T-helper 22 cell (primary cell): ENCODE measurements at places on chromosomes 16 and 17.

GRCh38 chr17:78654325-78654724 is 77.1 kb upstream of the DNAH17 start:
- no peak for DNase-seq

- DNase-seq, result no peak
Measured at GRCh38 chr17:68955181-68955841, at the start of gene ABCA8. ABCA8 (minus strand) TSS chr17:68955392; CDS start chr17:68942034, 13,358 bp downstream.

- DNase-seq, result no peak
Measured at GRCh38 chr16:47848421-47849109, 307.2 kb downstream of the ABCC12 start.

DNA sequence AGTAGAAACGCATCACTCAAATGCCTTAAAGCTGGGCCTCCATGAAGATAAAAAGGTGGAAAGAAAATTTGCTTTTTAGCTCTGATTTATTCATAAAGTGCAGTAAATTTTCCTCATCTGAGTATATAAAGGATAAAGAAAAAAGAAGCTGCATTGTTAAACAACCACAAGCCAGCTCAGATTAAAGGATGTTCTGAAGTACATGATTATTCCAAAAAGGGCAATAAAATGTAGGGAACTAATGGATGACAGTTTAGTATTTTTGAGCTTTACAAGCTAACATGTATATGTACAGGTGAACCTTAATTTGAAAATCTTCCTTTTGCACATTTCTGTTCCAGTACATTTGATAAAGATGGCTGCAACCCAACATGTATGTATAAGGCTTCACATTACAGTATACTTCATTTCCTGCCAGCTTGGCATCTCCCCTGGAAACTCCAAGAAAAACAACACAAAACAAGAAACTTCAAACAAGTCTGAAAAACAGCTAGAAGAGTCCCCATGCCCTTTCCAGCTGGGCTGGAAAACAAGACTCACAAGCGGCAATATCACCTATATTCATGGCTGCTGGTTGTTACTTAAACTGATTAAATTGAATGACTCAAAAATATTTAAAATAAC is 225.7 kb downstream of the CEP112 start:
- DNase-seq, result no peak

GRCh38 chr16:19696961-19697360 is 21.1 kb downstream of the KNOP1 start:
- DNase-seq, result no peak

DNA sequence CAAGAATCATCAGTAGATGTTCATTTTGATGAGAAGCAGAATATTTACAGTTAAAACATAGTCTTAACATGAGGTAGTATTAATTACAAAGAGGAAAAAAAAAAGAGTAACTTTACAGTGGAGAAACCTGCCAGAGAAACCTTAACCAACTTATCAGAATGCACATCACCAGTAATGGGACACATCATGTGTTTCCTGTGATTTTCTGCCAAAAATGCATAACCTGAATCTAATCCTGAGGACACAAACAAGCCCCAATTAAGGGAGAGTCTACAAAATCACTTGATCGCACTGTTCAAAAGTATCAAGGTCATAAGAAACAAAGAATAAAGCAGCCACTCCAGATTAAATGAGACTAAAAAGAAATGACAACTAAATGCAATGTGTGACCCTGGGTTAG is 18.2 kb upstream of the QRICH2 start:
- DNase-seq, result no peak

DNA sequence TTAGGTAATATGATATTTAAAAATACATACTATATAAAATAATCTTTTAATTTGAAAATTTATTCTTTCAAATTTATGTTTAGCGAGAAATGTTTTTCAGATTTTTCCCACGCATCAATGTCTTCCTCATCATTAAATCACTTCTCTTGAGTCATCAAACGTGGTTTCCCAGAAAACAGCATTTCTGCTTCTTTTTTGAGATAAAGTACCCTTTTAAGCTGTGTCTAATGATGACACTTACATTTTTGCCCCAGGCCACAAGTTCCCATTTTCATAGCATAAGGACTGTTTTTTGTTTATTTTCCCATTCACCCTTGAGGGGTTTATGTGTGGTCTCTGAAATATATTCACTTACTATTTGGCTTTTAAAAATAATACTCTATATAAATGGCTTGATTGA is 139.0 kb upstream of the HS3ST3A1 start:
- DNase-seq, result no peak

DNA sequence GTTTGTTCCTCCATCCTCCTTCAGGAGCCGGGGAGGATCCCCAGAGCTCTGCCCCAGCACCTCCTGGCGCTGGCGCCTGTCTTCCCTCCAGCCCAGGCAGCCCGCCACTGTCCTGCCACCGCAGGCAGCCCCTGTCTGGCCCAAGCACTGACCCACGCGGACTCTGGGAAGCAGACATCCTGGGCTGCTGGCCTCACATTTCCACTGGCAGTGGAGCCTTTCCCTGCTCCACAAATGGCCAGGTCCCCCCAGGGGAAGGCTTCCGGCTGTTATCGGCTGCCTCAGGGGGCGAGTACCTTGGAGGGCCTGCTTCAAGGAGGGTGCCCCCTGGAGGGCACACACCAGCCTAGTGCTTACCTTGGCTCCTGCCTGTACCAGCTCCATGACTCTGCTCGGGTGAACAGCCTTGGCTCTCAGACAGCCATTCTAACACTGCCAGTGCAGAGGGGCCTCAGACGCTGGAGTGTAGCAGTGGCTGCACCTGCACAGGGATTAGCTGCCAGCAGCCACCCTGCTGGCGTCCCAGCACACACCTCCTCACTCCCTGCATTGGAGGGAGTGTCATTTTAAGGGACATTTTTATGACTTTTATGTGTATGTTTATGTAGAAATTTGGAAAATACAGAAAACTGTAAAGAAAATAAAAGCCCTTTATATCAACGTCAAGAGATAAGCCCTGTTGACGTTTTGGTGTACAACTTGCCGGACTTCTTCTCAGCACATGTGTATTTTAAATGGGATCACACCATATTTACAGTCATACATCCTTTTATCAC is 21.0 kb downstream of the ACE start:
- DNase-seq, result no peak

- no peak for DNase-seq
Measured at GRCh38 chr16:71540-72401, 660 bp downstream of the RHBDF1 start.

DNA sequence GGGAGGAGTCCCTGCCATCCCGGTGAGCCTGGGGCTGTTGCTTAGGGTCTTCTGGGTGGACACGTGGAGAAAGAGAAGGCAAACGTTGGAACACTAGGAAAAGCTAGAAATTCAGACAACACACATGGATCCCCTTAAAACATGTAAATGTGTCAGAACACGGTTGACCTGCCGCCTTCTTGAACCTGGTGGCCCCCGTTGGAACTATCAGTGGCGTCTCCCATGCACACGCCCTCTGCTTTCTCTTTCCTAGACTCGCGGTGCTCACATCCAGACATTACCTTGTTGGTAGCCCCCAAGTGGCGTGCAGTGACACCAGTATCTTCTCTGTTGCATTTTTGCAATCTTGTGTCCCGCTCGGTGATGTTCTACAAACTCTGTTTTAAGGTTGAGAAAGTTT is 18.6 kb downstream of the CIBAR2 start:
- no peak for DNase-seq

DNA sequence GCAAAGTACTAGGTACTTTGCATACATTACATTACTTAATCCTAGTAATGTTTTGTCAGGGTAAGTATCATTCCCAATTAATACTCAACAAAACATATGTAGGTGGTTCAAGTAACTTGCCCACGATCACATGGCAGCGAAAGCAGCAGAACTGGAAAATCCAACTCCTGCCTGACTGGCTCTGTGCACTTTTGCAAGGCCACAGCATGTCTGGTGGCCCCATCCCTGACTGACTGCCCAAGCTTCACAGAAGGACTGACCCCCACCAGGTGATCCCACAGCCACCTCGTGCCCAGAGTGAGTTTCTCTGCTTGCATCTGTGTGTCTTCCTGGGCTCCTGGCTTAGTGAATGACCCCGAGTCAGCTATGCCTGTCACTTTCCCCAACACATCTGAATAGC is 11.4 kb downstream of the CNP start:
- no peak for DNase-seq

DNA sequence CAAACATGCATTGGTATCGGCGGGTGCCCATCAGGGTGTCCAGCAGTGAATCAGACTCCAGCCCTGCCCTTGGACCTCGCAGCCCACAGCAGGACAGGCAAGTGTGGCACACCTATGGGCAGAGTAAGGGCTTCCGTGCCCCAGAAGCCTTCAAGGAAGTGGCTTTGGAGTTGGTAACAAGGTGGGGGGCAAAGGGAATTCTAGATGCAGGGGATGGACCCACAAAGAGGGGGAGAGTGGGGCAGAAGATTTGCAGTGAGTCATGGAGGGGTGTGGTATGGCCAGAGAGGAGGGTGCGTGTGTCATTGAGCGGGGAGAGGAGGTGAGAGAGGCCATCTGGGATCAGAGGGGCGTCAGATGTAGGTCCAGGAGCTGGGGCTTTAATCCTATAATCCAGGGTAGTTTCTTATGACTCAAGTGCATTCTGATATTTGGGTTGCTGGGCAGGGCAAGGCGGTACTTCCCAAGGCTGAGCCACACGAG is 8.5 kb upstream of the SPNS2 start:
- no peak for DNase-seq

DNA sequence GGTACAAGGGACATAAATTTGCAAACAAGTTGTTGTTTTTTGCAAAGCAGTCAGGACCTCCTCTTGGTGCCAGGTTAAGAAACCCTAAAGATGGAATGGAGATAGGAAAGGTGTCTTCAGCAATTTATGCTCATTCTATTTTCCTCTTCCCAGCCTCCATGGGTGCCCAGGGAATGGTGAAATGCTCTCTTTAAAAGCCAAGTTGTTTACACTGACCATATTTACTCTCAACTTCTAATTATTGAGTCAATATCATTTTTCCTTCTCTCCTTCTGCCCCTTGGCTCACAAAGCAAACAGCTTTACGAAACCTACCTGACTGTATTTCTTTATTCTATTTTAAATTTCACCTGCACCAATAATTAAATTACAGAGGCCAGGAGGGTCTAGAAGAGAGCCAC is 138.5 kb upstream of the IRX3 start:
- DNase-seq, result no peak

DNA sequence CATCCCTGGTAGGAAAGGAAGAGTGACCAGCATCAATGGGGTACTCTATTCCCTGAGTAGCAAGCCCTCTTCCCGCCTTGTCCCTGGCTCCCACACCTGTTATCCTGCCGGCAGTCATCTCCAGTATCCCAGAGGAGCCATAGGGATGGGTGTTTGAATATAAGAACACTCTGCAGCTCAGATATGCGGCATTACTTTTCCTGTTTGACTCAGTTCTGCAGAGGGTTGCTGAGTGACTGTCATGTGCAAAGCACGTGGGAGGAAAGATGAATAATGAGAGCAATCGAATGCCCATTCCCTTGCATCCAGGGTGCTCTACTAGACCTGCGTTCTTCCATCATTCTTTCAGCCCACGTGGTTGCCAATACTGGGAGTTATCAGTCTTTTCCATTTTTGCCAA is 115.1 kb downstream of the PRKCB start:
- DNase-seq, result no peak

DNA sequence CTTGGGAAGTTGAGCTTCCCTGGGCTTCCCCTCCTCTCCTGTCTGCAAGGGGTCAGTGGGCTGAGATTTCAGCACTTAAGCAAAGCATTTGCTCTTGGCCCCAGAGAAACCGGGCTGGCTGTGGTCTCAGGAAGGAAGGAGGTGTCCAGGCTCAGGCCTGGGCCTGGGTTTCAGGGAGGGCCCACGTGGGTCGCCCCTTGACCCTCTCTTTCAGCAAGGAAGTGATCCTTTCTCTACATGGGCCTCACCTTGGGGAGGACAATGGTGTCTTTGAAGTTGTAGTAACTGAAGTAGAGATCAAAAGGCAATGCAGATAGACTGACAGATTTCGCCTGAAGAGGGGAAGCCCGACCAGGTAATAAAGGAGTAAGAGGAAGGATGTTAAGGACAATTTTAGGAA is 2.7 kb downstream of the NOD2 start:
- no peak for DNase-seq

GRCh38 chr16:54718376-54718775 is 212.3 kb upstream of the IRX5 start:
- no peak for DNase-seq

DNA sequence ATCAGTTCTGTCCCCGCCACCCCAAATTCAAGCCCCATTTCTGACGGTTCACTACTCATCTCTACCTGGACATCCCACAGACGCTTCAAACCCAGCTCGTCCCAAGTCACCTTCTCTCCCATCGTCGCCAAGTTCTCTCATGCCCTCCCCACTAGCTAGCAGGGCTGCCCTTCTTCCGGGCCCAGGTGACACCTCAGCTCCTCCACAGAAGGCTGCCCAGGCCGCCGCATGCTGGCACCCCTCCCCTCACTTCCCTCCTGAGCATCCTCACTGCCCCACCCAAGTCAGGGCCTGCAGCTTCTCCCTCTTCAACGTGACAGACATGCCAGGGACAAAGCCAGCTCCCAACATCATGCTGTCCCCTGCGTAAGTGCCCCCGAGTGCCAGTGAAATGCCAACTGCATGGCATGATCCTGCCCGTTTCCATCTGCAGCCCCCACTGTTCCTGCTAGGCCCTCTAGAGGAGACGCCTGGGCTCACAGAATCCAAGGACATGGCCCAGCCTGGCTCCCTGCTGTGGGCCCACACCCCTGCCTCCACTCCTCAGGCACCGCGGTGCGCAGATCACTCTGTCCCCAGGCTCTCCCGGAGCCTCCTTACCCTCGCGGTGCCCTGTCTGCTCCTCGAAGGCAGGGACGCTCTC is 5.9 kb downstream of the CYB561 start:
- DNase-seq, result no peak

DNA sequence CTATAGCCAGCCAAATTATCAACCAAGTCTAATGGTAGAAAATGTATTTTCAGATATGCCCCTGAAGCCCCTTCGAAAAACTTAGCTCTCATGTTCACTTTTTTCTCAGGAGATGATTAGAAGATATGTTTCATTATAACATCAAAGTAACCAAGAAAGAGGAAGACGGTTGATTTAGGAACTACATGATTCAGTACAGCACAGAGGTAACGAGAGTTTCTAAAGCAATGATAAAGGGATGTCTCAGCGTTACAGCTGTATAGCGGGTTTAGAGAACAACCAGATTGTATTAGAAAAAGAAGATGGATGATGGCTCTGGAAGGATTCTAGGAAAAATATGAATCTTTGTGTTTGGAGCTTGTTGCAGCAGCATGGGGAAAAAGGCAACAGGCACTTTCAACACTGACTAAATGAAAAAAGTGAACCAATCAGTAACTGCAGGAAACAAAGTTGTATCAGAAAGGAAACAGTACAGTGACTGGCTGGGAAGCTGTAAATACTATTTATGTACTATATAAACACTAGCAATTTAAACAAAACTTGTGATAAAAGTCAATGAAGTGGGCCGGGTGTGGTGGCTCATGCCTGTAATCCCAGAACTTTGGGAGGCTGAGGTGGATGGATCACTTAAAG is 21.5 kb downstream of the MBTD1 start:
- DNase-seq, result no peak

- no peak for DNase-seq
Measured at GRCh38 chr16:15739950-15740349, 89.9 kb downstream of the NDE1 start.

- DNase-seq, result no peak
Measured at GRCh38 chr17:52160136-52160567, 1.6 kb upstream of the CA10 start.
